Progenitor cell of endocrine pancreas (in vitro differentiated cells): ENCODE measurements at places on chromosomes 11 and 22. TPM values are rescaled to one million over a fixed set of nuclear protein-coding genes. Genes with fewer than 3 reads are reported as not detected.

LIF gene
- 2.3 and 3.6 TPM in 2 replicates for total RNA-seq

TPST2 gene
- total RNA-seq, result 16.6 and 19.1 TPM in 2 replicates

GAL3ST3 gene
- 3.9 and 4.8 TPM in 2 replicates for total RNA-seq

KCNE3 gene
- 1.0 and 1.9 TPM in 2 replicates for total RNA-seq

ZFTA gene
- 46.8 and 53.6 TPM in 2 replicates for total RNA-seq

OR6A2 gene
- total RNA-seq, result 0.13 and 0.24 TPM in 2 replicates

NLRP10 gene
- not detected in 2 replicates for total RNA-seq

TNNI2 gene
- 0.55 and 0.69 TPM in 2 replicates for total RNA-seq

SLC5A1 gene
- not detected in 2 replicates for total RNA-seq

MS4A1 gene
- not detected in 2 replicates for total RNA-seq

CDHR5 gene
- 0.24 and 0.98 TPM in 2 replicates for total RNA-seq

ART1 gene
- not detected in 2 replicates for total RNA-seq
